Glutamatergic neuron (in vitro differentiated cells): ENCODE measurements at places on chromosomes 2 and 18.

GRCh38 chr2:11778923-11779757, 32.7 kb downstream of the LPIN1 start:
- DNase-seq: peak; percentile 91

DNA sequence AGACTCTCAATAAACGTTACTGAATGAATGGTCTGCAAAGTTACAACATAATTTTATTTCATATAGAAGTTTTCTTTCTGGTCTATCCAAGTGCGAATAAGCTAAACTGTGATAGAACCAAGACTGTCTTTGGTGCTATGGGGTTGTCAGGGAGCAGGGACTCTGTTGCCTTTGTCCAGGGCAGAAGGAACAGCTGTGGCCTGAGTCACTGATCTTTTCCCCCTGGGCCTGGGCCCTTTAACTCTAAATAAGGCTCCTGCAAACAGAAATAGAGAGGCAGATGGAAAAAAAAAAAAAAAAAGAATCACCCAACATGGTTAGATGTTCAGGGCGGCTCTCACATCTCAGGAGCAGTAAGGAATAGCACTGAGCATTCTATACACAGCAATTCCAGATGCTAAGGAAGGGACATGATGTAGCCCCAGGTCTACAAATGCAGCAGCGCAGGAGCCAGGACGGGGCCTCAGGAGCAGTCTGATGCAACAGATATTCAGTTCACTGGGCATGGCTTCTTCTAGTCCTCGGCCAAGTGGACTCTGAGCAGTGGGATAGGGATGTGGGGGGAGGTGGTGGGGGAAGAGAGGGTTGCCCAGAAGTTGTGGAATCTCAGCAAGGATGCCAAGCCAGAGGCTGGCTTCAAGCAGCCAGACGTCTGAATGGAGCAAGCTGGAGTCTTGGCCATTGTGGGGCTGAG, 247.1 kb upstream of the SIX2 start:
- peak; percentile 36 for DNase-seq

GRCh38 chr2:58762176-58762781, 521.2 kb upstream of the FANCL start:
- peak; percentile 74 for DNase-seq

DNA sequence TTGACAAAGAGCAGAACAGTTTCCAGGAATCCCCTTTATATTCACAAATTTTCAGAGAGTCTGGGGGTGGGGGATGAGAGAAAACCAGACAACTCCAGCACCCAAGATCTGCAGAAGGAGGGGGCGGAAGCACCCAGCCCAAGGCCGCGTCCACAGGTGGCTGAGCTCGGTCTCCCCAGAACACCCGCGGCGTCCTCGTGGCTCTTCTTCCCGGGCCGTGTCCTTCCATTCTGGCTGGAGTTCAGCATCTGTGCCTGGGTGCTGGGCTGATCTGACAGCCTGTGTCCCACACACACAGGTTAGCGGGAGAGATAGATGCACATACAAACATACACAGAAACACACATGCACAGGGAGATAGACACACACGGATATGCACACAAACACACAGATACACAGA, 455.8 kb upstream of the SALL3 start:
- DNase-seq: no peak

- no peak for DNase-seq
These were observed 270.6 kb downstream of the SS18 start for GRCh38 chr18:25819746-25820363.

DNA sequence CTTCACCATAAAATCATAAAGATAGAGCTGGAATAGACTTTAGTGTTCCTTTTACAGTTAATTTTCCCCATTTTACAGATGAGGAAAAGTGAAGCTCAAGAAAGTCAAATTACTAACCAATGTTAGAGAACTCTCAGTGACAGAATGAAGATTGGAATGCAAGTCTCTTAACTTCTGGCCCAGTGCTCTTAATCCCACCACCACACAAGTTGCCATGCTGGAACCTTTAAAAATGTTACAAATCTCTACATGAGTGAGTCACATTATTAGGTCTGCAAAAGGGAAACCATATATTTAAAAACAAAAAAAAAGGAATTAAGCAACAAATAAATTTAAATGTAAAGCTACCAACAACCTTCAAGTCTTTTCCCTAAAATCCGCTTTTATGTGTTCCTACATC, 3.5 kb downstream of the NCKAP1 start:
- no peak for DNase-seq

GRCh38 chr2:175373729-175374128, 192.2 kb upstream of the ATP5MC3 start:
- no peak for DNase-seq

- no peak for DNase-seq
These were observed 2.4 kb downstream of the MAP4K4 start for GRCh38 chr2:101699755-101700461.
